Activated CD4-positive, alpha-beta memory T cell treated with anti-CD3 and anti-CD28 coated beads for 36 hours (primary cell): ENCODE measurements at places on chromosomes 3 and 15. TPM values are rescaled to one million over a fixed set of nuclear protein-coding genes. Genes with fewer than 3 reads are reported as not detected.

Gene PCSK6
- 0.58 TPM for total RNA-seq

Gene KNG1
- total RNA-seq, result not detected

- peaks cover 11% of the 10 kb centered on the region for H3K4me1 ChIP-seq
- H3K27me3 ChIP-seq, result peaks cover 4% of the 10 kb centered on the region
- H3K27ac ChIP-seq, result no peak overlapping the region
- DNase-seq, result no peak
- no peaks in the 10 kb centered on the region for H3K36me3 ChIP-seq
- H3K4me3 ChIP-seq, result no peak overlapping the region
Measured at GRCh38 chr3:143135150-143135549, 15.6 kb downstream of the CHST2 start.

DNA sequence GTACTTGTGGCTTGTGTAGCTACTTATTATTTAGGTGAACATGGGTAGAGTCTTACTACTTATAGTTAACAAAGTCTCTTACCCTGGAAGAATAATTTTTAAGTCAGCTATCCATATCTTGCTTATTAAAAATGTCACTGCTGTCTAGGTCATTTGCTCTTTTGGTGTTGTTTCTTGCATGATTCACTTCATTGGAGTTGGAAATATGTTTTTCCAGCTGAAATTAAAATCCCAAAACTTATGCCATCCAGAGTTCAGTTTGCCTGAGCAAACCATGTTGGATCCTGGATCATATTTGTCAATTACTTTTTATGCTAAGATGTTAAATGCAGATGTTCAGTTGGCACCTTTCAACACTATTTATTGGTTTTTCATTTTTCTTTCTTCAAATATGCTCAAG lies 421.0 kb upstream of the RBMS3 start:
- no peaks in the 10 kb centered on the region for H3K36me3 ChIP-seq
- no peak overlapping the region for H3K27ac ChIP-seq

- H3K4me1 ChIP-seq, result peaks cover 12% of the 10 kb centered on the region
- H3K27ac ChIP-seq, result no peak overlapping the region
- no peaks in the 10 kb centered on the region for H3K36me3 ChIP-seq
- H3K27me3 ChIP-seq, result peaks cover 23% of the 10 kb centered on the region
- no peak for DNase-seq
- no peak overlapping the region for H3K4me3 ChIP-seq
Measured at GRCh38 chr15:59413577-59413976, 24.4 kb upstream of the FAM81A start.

DNA sequence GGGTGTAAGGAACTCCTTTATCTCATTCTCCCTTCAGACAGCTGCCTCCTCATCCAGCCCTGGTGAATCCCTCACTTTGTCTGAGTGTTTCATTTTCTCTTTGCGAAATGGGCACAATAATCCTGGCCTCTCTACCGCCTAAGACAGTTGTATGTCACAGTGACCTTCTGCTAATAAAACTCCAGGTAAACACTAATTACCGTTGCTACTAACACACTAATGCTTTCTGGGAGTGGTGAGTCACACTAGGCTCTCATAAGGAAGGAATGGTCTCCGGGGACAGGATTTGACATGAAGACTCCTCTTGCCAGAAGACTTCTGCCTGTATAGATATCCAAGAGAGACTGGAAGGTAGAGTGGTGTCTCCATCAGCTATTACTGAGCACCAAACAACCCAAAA lies 71.7 kb upstream of the SNRK start:
- peaks cover 21% of the 10 kb centered on the region for H3K4me1 ChIP-seq
- no peak overlapping the region for H3K27ac ChIP-seq
- H3K4me3 ChIP-seq, result no peak overlapping the region
- DNase-seq, result no peak
- H3K36me3 ChIP-seq, result no peaks in the 10 kb centered on the region

DNA sequence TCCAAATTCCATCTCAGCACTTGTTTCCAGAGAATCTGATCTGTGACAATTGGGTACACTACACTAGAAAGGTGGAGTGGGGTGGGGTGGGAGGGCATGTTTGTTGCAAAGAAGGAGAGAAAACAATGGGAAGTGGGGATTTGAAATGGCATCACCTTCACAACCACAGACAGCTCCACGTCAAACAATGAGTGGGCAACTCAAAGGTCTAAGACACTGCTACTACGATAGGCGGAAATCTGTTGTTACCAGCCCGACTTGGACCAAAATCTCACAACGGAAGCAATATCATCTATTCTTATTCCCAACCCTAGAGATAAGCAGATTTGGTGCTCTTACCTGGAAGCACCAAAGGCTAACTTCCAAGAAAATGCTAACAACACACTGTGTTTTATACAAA lies 3.3 kb downstream of the CYP19A1 start:
- no peak overlapping the region for H3K4me3 ChIP-seq
- no peak for DNase-seq
- no peaks in the 10 kb centered on the region for H3K36me3 ChIP-seq
- H3K27ac ChIP-seq, result no peak overlapping the region
- no peaks in the 10 kb centered on the region for H3K4me1 ChIP-seq

GRCh38 chr3:115217678-115218451 lies 70.8 kb upstream of the ZBTB20 start:
- no peak for DNase-seq
- H3K4me3 ChIP-seq, result no peak overlapping the region
- peaks cover 2% of the 10 kb centered on the region for H3K27me3 ChIP-seq
- H3K4me1 ChIP-seq, result no peaks in the 10 kb centered on the region

DNA sequence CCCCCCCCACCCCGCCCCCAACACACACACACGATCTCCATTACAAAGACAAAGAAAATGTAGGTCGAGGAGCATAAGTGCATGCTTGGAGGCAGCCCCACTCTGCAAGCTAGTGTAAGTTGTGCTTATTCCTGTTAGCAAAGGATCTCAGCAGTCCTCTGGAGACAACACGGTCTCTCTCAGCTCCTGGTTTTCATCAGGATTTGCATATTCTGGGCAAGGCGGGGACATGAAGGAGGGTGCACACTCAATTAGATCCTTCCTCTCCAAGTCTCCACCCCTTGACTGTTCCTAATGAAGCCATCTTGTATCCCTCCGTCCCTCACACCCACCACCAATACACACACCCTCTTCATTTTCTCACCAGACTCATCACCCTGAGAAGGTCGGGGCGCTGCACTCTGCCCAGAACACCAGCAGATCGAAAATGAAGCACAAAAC lies 63.8 kb downstream of the MRPL46 start:
- H3K27ac ChIP-seq, result no peak overlapping the region
- H3K4me1 ChIP-seq, result no peaks in the 10 kb centered on the region
- no peak overlapping the region for H3K4me3 ChIP-seq
- DNase-seq, result no peak
- H3K36me3 ChIP-seq, result no peaks in the 10 kb centered on the region
